ENCODE measurements at places on chromosomes 1 and 21.

DNA sequence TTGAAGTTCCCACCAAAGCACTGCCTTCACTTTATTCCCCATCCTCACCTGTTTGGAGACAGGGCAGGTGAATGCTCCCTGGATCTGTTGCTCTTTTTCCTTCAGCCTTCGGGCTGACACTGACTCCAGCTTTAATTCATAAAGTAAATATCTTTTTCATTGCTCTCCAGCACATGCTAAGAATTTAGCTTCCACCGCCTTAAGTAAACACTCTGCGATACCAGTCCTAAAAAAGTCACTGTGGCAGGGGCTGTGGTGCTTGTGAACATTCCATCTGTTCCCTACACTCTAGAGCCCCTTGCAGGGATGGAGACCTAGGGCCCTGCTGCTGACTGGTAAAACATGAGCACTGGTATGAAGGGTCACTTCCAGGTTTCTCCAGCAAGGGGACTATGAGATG lies 896 bp upstream of the PLA2G2A start:
- no peak for DNase-seq

DNA sequence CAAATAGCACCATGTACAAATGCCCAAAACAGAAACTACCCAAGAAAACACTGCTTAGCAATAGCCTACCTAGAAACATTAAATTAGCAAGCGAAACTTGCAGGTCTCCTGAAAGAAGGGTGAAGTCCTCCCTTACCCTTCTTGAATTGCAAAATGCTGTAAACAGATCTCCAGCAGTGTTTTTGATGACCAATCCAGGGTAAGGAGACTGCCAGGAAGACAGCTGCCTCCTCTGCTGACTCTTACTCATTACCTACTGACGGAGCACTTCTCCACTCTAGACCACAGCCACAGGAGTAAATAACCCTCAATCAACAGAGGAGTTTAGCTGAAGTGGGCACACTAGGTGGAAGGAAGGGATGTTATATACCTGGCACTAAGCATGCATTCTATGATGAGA lies 32.2 kb upstream of the GADD45A start:
- no peak for DNase-seq

- no peak for DNase-seq
These were observed 35.4 kb upstream of the USP24 start for GRCh38 chr1:55250399-55251075.

- no peak for DNase-seq
These were observed 12.9 kb upstream of the ETV3 start for GRCh38 chr1:157151073-157151472.

DNA sequence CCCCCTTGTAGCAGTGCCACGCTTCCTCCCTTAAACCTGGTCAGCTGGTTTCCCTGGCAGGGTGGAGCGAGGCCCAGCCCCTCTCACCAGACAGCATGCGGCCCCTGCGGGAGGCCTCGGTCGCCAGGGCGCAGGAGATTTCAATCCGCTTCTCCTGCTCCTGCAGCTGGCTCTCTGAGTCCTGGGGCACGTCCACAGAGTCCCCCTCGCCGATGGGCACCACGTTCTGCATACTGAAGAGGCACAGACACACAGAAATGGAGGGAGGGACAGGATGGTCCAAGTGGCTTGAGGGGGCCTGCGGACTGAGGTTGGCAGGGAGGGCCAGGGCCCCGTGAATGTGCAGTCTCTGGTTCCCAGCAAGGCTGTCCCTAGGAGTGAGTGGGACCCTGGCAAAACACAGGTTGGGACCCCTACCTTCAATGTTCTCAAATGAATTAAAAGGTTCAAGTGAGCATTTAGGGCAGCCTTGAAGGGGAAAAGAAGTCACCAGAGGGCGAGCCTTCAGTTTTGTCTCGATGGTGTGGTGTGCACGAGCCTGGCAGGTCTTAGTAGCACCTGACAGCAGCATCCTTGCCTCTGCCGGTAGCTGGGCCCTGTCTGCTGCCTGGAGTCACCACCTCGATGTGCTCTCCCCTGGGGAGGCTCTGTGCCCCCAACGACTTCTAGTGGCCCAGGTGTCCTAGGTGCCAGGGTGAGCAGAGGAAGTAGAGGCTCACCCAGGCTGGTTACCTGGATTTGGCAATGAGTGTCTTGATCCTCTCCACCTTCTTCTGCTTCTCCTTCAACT lies 14.4 kb upstream of the GOLT1A start:
- DNase-seq, result no peak

DNA sequence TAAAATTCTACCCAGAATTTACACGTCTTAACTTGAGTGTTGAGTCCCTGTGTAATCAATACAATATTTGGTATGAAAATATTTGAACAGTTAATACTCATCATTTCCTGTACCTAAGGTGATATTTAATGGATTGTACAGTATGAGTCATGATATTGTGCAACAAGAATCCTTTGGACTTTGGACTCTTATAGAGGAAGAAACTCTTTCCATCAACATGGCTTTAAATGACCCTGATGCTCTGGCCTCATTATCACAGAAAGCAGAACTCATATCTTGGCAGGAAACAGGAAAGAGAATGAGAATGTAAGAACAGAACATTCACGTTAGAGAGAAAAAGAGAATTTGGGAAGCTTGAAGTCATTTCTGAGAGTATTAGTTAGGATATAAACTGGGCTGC lies 168.8 kb upstream of the B3GALT2 start:
- no peak for DNase-seq

DNA sequence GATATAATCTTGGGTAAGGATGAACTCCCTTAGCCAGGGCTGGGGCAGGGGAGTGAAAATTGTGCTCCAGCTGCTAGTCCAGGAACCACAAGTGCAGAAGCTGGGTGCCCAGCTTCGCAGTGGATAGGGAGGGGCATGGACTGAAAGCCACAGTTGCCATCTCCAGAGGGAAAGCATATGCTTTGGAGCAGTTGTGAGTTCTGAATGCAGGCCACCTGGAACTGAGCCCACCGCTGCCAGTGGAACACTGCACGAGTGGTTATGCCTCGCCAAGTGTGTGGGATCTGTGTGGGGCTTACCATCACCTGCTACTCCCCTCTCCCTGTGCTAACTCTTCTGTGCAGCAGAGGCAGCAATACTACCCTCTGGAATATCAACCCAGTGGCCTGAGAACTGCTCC lies 158.4 kb upstream of the DPT start:
- DNase-seq, result no peak

DNA sequence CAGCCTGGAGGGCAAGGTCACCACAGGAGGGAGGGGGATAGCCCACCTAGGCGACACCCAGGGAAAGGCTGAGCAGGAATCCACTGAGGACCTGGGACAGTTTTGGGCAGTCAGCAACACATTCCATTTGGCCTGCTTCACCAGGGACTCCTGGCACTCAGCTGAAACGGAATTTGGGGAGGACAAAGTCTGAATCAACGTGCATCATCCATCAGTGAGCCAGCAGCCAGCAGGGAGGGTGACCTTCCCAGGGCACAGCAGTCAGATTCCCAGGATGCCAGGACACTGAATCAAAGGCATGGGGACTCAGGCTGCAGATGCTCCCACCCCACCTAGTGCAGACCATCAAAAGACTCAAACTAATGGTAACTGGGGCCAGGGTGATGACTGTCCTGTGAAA lies 4.6 kb downstream of the SH3BP5L start:
- DNase-seq, result no peak

DNA sequence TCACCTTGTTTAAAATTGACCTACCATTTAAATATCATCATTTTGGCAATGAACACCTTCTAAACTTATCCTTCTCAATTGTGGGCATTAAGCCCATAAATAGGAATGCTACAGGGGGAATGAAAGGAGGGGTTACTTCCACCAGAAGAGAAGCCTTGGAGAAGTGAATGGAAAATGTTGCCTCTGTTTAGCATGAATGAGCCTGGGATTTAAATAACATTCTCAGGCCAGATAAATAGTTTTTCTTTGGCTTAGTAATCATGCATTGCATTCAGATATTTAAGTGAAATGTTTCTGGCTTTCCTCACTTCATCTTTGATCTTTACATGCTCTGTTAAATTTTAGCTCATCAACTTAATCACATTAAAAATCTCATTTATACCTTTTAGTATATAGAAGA lies 284.3 kb upstream of the FMN2 start:
- no peak for DNase-seq

- DNase-seq, result no peak
These were observed 4.0 kb downstream of the BARHL2 start for GRCh38 chr1:90712915-90713730.

- no peak for DNase-seq
These were observed 7.1 kb downstream of the RHBG start for GRCh38 chr1:156376146-156376545.

DNA sequence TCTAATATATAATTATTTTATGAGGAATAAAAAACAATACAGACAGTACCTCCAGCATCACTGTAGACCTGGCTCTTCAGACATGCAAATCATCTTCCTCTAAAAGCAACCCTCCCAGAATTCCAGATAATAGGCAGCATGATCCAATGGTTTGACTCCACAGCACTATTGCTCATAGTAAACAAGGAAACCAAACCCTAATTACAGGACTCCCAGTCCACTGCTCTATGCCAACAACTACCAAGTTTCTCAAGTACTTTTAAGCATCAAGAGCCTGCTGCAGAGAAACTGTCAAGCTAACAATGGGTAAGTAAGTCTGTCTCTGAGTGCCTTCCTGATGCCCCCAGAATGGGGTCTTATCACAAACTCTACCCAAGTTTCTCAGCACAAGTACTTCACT lies 57.2 kb downstream of the EYA3 start:
- DNase-seq, result no peak

GRCh38 chr1:42738678-42739226 lies 1.3 kb downstream of the CLDN19 start:
- DNase-seq, result no peak

DNA sequence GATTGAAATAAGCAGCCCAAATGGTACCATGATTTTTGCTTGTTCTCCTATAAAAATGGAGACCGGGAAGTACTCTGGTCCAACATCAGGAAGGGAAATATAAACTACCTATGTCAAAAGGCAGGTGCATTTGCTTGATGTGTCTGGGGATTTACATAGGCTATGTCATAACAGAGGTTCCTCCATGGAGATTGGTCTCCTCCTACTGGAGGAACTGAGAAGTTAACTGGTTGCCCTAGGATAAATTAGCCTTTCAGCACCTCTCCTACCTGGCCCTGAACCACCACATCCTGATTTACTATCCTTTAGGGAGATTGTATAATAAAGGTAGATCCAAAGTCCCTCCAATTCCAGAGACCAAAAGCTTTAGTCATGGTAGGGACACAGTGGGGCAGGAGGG lies 1109.3 kb upstream of the B3GALT2 start:
- DNase-seq, result no peak

DNA sequence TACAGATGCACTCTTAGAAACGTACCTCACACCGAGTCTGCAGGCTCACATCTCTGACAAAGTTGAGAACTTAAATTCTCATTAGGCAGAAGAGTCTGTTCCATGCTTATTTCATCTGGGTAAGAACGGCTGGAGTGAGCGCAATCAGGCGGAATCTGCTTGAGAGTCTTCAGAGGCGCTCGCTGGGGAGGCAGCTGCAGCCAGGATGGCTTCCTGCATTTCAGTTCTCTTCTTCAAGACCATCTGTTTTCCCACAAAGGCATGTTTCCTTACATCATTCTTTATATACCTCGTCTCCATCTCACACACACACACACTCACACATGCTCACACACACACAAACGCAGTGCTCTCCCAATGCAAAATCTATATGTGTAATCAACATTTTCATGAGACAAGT lies 497.1 kb downstream of the AJAP1 start:
- no peak for DNase-seq

DNA sequence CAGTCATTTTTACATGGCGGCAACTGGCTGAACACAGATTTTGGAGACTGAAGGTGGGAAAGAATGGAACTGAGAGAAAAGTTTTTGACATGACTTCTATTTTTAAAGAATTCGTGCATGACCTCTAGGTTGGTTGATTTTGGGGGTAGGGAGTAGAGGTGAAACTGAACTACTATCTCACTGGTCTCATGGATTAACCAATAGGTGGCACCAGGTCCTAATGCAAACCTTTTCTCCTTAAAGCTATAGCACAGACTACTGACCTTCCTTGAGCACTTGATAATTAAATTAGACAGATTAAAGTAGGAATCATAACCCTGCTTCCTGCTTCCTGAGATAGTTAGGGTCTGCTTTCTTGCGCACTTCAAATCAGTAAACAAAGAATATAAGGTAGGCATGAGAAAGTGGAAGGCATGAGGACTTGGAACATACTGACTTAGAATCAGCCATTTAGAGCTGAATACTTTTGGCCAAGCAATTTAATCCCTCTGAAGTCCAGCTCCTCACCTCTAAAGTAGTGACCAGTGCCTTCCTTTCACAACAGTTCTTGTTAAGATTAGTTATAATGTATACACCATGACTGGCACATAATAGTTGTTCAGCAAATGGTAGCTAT lies 206.0 kb downstream of the CENPF start:
- DNase-seq, result no peak

DNA sequence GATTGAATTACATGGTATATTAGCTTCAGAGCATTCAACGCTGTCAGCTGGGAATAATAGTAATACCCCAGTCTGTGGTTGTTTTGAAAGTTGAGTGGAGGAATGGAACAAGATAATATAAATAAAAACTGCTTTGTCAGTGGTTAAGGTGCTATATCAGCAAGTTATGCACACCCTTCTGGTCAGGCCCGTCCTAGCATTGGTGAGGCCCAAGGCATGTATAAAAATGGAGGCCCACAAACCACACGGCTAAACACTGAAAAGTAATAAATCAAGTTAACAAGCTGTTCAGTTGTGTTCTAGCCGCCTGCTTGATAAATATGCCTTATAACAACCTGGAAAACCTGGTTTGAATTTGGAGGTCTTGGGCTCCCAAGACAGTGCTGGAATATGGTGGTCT lies 77.4 kb downstream of the PSMG1 start:
- no peak for DNase-seq

DNA sequence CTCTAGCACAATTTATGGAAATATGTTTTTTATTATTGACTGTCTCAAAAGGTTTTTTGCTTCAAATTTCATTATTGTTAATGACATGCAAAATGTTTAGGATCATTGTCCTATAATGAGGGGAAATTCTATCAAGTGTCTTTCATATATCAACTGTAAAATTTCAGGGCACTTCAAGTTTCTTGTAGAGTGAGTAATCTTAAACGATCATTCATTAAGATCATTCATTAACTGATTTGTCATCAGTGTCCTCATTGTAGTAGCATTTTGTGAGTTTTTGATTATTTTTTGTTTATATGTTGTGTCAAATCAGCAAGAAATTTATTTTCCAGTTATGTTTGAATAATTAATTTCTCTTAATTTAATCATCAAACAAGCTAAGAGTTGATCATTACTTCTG lies 111.8 kb upstream of the PRDX6 start:
- DNase-seq, result no peak

GRCh38 chr1:186033847-186034271 lies 299.7 kb downstream of the HMCN1 start:
- DNase-seq, result no peak
